ENCODE measurements at places on chromosomes 12 and 14. TPM values are rescaled to one million over a fixed set of nuclear protein-coding genes. Genes with fewer than 3 reads are reported as not detected.

Gene IQSEC3
- total RNA-seq, result 12.2 TPM

Gene NUAK1
- total RNA-seq, result 8.2 TPM

Gene TBC1D30
- 8.3 TPM for total RNA-seq

Gene RGS6
- total RNA-seq, result 6.3 TPM

Gene CCNT1
- 50.2 TPM for total RNA-seq

Gene TMEM63C
- total RNA-seq, result 14.1 TPM

Gene CMA1
- not detected for total RNA-seq

Gene CLEC14A
- total RNA-seq, result 9.7 TPM

Gene SLC10A1
- total RNA-seq, result not detected

Gene KERA
- total RNA-seq, result 0.24 TPM

Gene GPR137C
- 7.1 TPM for total RNA-seq

Gene DPPA3
- total RNA-seq, result 1.1 TPM

Gene A2M
- 151 TPM for total RNA-seq

Gene VWF
- 83.7 TPM for total RNA-seq

Gene SERPINA3
- 27.4 TPM for total RNA-seq

Gene C12orf42
- 22.5 TPM for total RNA-seq

Gene ACSM4
- total RNA-seq, result 2.5 TPM

Gene KRT73
- 0.16 TPM for total RNA-seq

Gene PTPN6
- 3.7 TPM for total RNA-seq

Gene KRT8
- total RNA-seq, result 13.2 TPM
